Lower leg skin (tissue), 4 donors: ENCODE measurements at places on chromosomes 7 and 10. TPM values are rescaled to one million over a fixed set of nuclear protein-coding genes. Genes with fewer than 3 reads are reported as not detected.

- DNase-seq, result peak; percentile 24
Measured at GRCh38 chr10:33612551-33612950, 278.1 kb upstream of the NRP1 start.

DNA sequence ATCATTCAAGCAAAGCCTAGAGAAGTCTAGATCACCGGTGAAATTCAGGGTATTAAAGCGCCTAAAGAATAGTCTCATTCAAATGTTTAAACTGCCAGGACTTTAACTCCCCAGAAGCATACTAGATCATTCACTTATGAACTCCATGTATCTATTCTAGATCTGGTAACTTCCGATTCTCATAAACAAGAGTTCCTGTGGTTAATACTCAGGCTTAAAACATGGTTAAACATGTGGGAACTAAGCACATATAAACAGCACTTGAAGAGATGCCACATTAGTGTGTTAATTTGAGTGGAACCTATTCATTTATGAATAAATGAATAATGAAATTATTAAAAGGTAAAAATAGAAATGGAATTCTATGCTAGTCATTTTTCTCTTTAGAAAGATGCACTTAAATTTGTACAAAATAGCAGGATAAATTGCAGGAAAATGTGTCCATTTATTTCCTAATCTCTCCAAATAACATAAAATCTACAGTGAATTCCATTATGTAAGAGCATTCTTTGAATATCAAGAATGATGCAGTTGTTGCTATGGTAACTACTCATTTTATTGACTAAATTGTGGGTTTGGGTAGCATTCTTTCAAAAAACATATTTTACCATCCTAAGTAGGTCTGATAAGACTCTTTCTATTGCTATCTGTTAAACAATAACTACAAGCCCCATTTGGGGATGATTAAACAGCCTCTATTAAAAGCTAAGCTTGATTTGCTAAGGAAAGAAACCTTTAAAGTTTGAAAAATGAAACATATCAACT, 147.6 kb upstream of the TMEM168 start:
- no peak for DNase-seq

DNA sequence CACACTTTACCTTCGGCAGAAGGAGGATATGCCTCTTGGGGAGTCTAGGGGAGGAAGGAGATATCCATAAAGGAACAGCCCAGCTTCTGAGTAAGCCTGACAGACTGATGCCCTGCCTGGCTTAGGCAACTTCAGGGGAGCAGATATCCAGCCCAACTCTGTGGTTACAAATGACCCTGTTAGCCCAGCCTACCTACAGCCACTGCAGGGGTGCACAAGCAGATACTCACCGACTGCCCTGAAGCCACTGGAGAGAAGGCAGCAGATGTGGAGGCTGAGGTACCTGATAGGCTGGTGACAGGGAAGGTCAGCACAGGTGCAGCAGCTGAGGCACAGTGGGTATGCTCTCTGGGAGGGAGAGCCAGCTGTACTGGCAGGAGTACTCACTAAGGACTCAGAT, 770.2 kb downstream of the GRID1 start:
- no peak for DNase-seq

- no peak for DNase-seq
Measured at GRCh38 chr10:101611096-101611905, 23.2 kb downstream of the DPCD start.

The OPALIN gene
- not detected for total RNA-seq
